ENCODE measurements at places on chromosomes 5 and 9.
A peak's percentile ranks its signal among the peaks of the same experiment; 100 is the strongest.

DNA sequence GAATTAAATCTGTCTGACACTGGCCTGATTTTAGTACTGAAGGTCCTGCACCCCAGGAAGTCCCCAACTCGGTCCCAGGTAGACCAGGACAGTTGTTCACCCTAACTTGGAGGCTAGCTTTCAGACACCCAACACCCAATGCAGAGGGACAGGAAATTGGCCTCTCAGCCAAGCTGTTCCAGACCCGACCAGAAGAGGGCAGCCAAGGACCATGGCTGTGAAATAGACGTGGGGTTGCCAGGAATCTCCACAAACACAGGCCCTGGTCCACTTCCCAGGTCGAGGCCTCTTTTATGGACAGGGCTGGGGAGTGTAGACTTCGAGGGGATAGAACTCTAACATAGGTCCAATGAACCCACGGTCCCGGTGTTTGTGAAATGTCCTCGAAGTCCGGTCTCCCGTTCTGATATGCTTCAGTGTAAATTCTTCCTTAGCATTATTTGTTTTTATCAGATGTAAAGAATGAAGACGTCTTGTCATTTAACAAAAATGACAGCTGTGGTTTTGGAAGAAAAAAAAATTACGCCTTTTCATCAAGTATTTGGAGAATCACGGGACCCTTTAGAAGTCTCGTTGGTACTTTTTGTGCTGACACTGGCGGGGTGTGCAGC is 260.3 kb upstream of the ADAMTS16 start:
- no peak overlapping the region for H3K27ac ChIP-seq
- no peaks in the 10 kb centered on the region for H3K36me3 ChIP-seq
- no peak overlapping the region for H3K4me3 ChIP-seq
- H3K4me1 ChIP-seq: no peaks in the 10 kb centered on the region
- H3K27me3 ChIP-seq: no peaks in the 10 kb centered on the region

DNA sequence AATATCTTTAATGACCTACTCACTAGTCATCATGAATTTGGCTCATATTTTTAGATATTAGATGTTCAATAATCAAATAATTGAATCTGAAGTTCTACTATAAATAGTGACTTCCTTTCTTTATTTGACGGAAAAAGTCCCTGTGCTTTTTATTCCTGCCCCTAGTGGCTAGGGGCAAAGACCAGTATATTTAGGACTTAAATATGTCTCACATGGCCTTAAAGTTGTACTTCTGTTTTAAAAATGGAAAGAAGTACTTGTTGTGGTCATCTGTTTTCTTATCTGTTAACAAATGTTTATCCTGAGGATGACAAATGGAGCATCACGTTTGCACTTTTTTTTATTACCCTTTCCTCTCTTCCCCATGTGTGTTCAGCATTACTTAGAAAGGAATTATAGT is 89.2 kb upstream of the GRHPR start:
- H3K36me3 ChIP-seq: no peaks in the 10 kb centered on the region
- no peak overlapping the region for H3K27ac ChIP-seq
- H3K27me3 ChIP-seq: no peaks in the 10 kb centered on the region
- no peak overlapping the region for H3K4me3 ChIP-seq
- no peak for DNase-seq
- no peaks in the 10 kb centered on the region for H3K4me1 ChIP-seq

DNA sequence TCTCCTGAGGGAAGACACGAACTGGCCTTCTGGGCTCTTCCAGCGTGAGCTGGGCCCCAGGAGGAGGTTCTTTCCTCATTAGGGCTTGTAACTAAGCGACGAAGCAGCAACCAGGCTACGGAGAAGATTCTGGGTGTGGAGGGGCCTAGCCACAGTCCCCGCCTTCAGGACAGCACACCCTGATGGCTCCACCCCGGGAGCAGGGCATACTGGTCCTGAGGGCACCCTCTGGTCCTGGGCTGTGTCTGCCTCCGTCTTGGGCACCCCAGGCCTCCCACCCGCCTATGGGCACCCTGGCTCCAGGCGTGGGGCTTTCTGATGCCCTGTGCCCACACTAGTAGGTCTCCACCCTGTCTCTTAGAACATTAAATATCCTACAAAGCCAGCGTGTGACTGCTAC is 136.4 kb downstream of the OLFM1 start:
- no peaks in the 10 kb centered on the region for H3K4me1 ChIP-seq
- H3K27me3 ChIP-seq: no peaks in the 10 kb centered on the region
- no peaks in the 10 kb centered on the region for H3K36me3 ChIP-seq
- H3K27ac ChIP-seq: no peak overlapping the region
- DNase-seq: no peak

GRCh38 chr9:805151-805550 is 36.3 kb upstream of the DMRT1 start:
- no peak for DNase-seq
- peaks cover 20% of the 10 kb centered on the region for H3K27me3 ChIP-seq
- H3K27ac ChIP-seq: no peak overlapping the region
- no peaks in the 10 kb centered on the region for H3K4me1 ChIP-seq
- no peaks in the 10 kb centered on the region for H3K36me3 ChIP-seq

- H3K4me3 ChIP-seq: no peak overlapping the region
- DNase-seq: no peak
- H3K36me3 ChIP-seq: no peaks in the 10 kb centered on the region
- H3K27ac ChIP-seq: no peak overlapping the region
These were observed 125.5 kb upstream of the WWC1 start for GRCh38 chr5:168165977-168166376.

GRCh38 chr5:168390491-168390890 is 95.8 kb upstream of the RARS1 start:
- no peak for DNase-seq
- H3K4me3 ChIP-seq: no peak overlapping the region
- H3K4me1 ChIP-seq: no peaks in the 10 kb centered on the region

- H3K27ac ChIP-seq: no peak overlapping the region
- no peak overlapping the region for H3K4me3 ChIP-seq
These were observed 76.8 kb downstream of the PALM2AKAP2 start for GRCh38 chr9:109856785-109857184.

GRCh38 chr5:124718380-124718789 is 28.1 kb downstream of the ZNF608 start:
- H3K27ac ChIP-seq: no peak overlapping the region
- H3K27me3 ChIP-seq: no peaks in the 10 kb centered on the region
- no peaks in the 10 kb centered on the region for H3K36me3 ChIP-seq
- no peak for DNase-seq

- peak; percentile 13 for DNase-seq
- no peak overlapping the region for H3K27ac ChIP-seq
- H3K36me3 ChIP-seq: no peaks in the 10 kb centered on the region
- H3K4me3 ChIP-seq: no peak overlapping the region
- peaks cover 45% of the 10 kb centered on the region for H3K27me3 ChIP-seq
These were observed 93.7 kb downstream of the AK8 start for GRCh38 chr9:132784286-132784830.

GRCh38 chr5:178081571-178082243 is 31.6 kb upstream of the N4BP3 start:
- H3K36me3 ChIP-seq: no peaks in the 10 kb centered on the region
- H3K27me3 ChIP-seq: peaks cover 4% of the 10 kb centered on the region
- H3K4me3 ChIP-seq: no peak overlapping the region
- no peak for DNase-seq
- H3K27ac ChIP-seq: no peak overlapping the region

GRCh38 chr5:132557478-132558172 is 848 bp downstream of the RAD50 start:
- peak; percentile 49 for DNase-seq
- peak overlapping the region; percentile 98 for H3K4me3 ChIP-seq
- H3K27ac ChIP-seq: peak overlapping the region; percentile 98
- H3K36me3 ChIP-seq: peaks cover 6% of the 10 kb centered on the region
- H3K27me3 ChIP-seq: no peaks in the 10 kb centered on the region
- H3K4me1 ChIP-seq: peaks cover 23% of the 10 kb centered on the region
